ENCODE measurements at places on chromosomes 2 and 18. TPM values are rescaled to one million over a fixed set of nuclear protein-coding genes. Genes with fewer than 3 reads are reported as not detected.

The CCDC74B gene
- total RNA-seq = 3.0 TPM

The PSD4 gene
- total RNA-seq = 2.6 TPM

The ARMC9 gene
- total RNA-seq = 42.7 TPM

GRCh38 chr18:72056171-72056570 lies 488.0 kb downstream of the CBLN2 start:
- no peaks in the 10 kb centered on the region for H3K4me1 ChIP-seq
- no peaks in the 10 kb centered on the region for H3K27me3 ChIP-seq
- no peak overlapping the region for H3K27ac ChIP-seq
- DNase-seq = no peak

- no peaks in the 10 kb centered on the region for H3K27me3 ChIP-seq
- H3K36me3 ChIP-seq = no peaks in the 10 kb centered on the region
- peaks cover 12% of the 10 kb centered on the region for H3K4me1 ChIP-seq
- H3K4me3 ChIP-seq = no peak overlapping the region
Observed at GRCh38 chr2:156538083-156538504, 101.9 kb downstream of the GPD2 start.

Measured in astrocyte (in vitro differentiated cells and primary cell).